ENCODE measurements at places on chromosomes 1 and 21.

DNA sequence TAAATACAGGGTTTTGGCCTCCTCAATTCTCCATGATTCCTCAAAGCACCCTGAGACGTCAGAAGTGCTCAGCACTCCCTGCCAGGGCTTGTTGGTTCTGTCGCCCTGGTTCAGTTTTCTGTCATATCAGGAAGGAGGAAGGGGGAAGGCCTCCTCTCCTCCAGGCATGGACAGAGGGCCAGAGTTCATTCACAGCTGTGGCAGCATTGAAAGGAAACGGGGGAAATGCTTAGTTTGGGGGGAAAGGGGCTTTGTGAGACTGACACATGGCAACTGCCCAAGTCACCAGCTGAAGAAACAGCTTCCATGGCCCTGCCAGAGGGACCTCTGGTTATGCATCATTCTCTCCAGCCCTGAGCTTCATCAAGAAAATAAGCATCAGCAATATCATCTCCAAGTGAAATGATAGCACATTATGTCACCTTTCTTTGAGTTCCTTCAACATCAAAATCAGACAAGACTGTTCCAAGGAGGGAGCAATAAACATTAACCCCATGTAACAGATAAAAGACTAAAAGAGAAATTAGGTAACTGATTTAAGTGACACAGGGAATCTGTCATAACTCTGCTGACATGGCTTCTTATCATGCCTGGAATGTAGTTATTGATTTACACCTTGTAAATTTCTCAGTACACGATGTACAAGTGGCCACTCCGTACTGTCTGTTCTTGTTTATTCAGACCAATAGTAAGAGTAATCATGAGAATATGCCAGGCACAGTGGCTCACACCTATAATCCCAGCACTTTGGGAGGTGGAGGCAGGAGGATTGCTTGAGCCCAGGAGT lies 103.2 kb upstream of the SLC25A33 start:
- DNase-seq = no peak

- DNase-seq = no peak
Observed at GRCh38 chr1:216178281-216178680, 245.0 kb downstream of the USH2A start.

GRCh38 chr1:233714631-233715217 lies 100.8 kb downstream of the KCNK1 start:
- DNase-seq = no peak

DNA sequence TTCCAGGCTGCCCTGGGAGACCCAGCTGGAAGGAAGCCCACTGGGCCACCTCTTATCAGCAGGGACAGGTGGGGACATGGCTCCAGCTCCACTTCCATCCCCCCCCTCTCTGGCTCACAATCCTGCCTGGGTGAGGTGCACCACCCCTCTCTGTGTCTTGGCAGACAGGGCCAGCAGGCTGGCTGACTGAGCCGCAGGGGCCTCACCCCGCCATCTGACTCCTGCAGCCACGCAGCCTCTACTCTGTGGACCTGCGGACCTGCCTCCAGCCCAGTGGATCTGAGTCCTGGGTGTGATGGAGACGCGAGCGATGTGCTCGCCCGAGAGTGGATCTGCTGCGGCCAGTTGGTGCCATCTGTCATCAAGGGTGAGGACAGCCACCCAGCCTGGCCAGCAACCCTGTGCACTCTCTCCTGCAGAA lies 30.1 kb downstream of the RCC2 start:
- no peak for DNase-seq

GRCh38 chr1:30029677-30030076 lies 693.7 kb downstream of the MATN1 start:
- no peak for DNase-seq

DNA sequence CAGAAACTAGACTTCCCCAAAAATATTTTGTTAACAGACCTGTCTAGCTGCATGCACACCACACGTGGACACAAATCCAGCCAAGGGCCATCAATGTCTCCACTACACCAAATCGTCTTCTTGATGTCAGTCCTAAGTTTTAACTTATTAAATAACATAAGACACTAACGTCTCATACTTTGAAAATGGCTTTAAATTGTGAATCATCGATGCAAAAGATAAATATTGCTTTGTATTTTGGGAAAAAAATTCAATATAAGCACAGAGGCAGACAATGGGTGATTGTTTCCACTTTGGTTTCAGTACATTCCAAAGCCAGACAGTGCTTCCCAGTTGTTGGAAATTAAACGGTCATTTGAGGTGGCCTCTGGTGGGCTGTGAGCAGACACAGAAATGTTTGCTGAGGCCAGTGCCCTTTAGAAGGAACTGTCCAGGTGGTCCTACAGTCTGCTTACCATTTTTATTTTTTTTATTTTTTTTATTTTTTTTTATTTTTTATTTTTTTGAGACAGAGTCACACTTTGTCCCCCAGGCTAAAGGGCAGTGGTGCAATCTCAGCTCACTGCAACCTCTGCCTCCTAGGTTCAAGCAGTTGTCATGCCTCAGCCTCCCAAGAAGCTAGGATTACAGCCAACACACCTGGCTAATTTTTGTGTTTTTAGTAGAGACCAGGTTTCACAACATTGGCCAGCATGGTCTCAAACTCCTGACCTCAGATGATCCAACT lies 1.8 kb upstream of the KIAA2013 start:
- peak; percentile 31 for DNase-seq

DNA sequence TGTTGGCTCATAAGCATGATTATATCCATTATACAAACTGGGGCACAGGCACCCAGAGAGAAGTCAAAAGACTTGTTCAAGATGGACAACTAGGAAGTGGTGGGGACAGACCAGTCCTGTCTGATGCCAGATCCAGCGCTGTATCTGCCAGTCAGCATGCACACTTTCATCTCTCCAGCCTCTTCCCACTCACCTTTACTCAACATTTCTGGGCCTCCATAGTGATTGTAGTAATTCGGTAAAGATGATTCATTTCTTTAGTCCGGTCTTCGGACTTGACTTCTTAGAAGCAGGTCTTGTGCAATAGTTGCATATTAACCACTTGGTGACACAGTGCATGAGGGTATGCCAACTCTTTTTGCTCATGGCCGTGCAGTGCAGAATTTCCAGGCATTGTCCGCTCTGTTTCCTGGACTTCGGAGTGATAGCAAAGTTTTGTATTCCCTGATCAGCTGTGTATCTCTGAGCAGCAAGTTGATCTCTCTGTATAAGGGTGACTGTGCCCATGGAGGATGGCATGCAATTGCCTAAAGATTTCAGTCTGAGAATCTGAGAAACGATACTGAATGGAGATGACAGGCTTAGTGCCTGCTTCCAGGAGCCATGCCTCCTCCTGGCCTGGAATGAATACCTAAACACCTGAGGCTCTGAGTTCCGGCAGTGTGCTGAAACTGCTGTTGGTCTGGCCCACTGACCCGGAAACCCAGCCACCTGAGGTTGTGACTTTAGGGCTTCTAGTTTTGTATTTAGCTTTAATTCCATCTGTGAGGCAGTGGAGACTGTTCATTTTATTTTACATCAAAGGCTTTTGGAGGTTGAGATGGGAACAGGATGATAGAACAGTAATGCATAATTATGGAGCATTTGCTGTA lies 39.0 kb downstream of the GALNT2 start:
- DNase-seq = no peak

GRCh38 chr1:150627826-150628410 lies 1.5 kb downstream of the ENSA start:
- no peak for DNase-seq

DNA sequence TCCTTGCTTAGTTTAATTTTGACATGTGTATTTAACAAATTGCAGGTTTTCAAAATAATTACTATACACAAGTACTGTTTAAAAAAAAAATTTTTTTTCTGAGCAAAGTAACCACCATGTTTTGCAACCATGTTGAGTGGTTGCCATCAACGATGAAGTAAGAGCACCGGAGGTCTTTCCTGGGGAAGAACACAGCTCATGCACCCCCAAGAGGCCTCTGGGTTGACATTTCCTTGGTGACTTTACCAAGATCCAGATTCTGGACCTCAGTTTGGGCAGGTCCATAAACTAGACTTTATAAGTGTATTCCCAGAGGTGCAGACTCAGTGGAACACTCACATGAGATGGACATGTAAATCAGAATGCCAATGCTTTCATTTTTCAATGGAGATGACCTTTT lies 36.8 kb upstream of the RALGPS2 start:
- DNase-seq = no peak

- DNase-seq = no peak
Observed at GRCh38 chr1:39788426-39788757, 273 bp downstream of the BMP8B start.

GRCh38 chr21:35326677-35327076 lies 277.6 kb upstream of the RUNX1 start:
- DNase-seq = no peak

DNA sequence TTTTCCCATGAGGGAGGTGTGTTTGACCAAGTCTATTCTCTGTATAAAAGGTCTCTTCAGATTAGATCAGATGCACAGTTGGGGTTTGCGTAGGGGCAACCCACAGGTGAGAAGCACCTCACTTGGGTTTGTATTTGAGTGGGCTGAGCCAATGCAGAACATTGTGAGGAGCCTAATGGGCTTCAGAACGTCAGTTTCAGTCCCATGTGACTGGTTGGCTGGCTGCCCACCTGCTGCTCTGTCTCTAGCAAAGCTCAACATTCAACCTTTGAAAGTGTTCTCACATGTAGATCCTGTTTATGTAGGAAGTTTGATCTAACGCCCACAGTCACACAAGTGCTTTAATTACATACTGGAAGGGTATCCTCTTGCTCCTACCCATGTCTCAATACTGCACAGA lies 105.5 kb downstream of the FASLG start:
- peak; percentile 38 for DNase-seq

DNA sequence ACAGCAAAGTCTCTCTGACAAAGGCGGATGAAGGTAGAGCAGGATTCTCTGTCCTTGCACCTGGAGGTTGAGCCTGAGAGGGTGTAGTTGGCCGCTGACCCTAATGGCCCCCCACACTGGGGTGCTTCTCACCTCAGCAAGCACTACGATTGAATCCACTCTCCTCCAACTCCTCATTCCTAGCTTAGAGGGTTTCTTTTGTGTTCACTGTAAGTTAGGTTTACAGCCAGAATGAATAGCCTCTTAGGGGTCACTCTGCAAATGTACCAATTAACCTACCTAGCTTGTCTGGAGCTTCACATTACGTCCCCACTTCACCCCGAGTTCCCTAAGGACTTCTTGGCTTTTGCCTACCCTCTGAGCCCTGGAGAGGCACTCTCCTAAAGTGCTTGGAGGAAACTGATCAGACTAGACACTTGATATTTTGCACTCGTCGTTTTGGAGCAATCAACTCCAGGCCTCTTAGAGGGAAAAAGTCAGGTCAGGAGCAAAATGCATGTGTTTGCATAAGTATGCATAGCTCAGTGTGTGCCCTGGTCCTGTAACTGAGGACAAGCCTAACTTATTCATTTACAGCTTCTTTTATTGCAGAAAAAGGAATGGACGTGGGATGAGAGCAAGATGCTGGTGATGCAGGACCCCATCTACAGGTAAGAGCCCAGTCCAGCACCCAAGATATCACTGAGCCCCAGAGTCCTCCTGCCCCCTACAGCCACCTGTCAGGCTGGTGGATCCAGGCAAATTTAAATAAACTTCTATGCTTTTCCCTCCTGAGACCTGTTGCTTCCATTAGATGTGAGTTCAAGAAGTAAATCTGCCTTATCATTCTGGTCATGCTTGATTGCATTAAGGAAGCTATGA lies 76.4 kb downstream of the SPATA46 start:
- DNase-seq = no peak

- DNase-seq = no peak
Observed at GRCh38 chr1:43651188-43651587, 1.2 kb downstream of the KDM4A start.

DNA sequence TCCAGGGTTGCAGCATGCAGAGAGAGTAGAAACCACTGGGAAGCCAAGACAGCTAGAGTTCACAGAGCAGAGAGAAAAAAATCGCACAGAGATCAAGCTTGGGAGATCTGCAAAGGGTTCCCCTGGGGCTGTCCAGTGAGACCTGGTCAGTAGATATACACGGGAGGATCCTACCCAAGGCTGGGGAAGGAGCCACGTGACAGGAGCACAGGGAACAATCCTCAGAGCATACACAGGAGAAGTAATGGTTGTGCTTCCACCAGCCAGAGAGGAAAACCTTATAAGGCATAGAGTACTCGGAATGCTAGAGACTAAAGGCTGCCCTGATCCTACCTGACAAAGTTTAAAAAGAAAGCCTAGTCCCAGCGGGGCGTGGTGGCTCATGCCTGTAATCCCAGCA lies 53.9 kb downstream of the GABPA start:
- no peak for DNase-seq

GRCh38 chr1:32925403-32926162 lies 24.4 kb upstream of the TMEM54 start:
- DNase-seq = no peak

GRCh38 chr1:182111496-182111895 lies 50.0 kb upstream of the ZNF648 start:
- DNase-seq = no peak

DNA sequence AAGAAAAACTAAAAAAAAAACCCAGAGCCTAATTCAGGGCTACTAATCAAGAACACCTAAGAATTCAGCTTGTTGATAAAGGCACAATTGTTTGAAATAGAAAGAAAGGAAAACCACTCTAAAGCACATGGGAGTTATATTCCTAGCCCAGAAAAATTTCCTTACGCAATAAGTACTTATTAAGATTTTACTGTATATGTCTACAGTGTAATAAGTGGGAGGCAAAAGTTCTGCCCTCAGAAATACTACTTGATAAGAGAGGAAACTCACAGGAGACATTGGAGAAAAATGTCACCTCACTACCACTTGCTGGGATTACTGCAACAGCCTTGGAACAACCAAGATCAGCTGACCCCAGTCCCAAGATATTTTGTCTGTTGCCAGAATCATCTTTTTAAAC lies 66.1 kb downstream of the IARS2 start:
- no peak for DNase-seq

GRCh38 chr1:209409780-209410179 lies 173.7 kb upstream of the CAMK1G start:
- no peak for DNase-seq

GRCh38 chr1:23555270-23555985 lies 3.9 kb downstream of the ID3 start:
- peak; percentile 87 for DNase-seq

- DNase-seq = peak; percentile 80
Observed at GRCh38 chr1:198771563-198772153, 132.8 kb downstream of the PTPRC start.

DNA sequence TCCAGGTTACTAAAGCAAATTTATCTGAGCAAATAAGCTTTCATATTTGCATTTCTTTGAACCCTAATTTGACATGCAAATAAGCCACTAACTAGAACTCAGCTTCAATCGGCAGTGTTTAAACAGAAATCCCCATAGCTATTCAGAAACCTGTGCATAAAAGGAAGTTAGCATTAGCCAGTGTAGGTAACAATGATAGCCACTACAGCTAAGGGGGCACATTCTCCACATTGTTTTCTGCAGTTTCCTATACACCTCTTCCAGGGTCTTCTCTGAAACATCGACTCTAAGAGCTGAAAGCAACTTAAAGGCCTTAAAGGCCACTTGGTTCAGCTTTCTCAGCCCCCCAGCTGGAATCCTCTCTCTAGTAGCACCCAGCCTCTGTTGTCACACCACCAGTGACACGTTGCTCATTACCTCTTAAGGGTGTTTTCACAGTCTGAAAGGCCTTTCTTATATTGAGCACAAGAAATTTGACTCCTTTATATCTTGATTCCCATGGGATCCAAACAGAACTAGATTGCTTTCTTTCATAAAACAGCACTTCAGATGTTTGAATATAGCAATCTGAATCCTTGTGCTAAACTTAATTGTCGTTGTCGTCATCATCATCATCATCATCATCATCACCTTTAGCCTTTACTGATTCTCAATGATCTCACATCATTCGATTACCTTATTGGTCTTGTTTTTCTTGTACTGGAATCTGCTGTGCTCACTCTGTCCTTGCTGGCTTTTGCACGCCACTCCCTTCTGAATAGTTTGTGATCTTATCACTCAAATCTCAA lies 93.9 kb upstream of the DAB1 start:
- peak; percentile 3 for DNase-seq

- DNase-seq = no peak
Observed at GRCh38 chr1:5776035-5776550, 216.1 kb downstream of the NPHP4 start.
